ENCODE measurements at places on chromosomes 3 and 15. TPM values are rescaled to one million over a fixed set of nuclear protein-coding genes. Genes with fewer than 3 reads are reported as not detected.

ERC2 gene
- total RNA-seq, result 1.8 TPM

GTF2A2 gene
- total RNA-seq, result 56.4 TPM

CHAC1 gene
- 47.9 TPM for total RNA-seq

NRROS gene
- 0.65 TPM for total RNA-seq

GRK7 gene
- not detected for total RNA-seq

ADAMTS9 gene
- 5.4 TPM for total RNA-seq

STAC gene
- 31.0 TPM for total RNA-seq

SLC28A2 gene
- not detected for total RNA-seq

GABRR3 gene
- total RNA-seq, result not detected

SGO1 gene
- total RNA-seq, result 0.38 TPM

CACNA2D3 gene
- total RNA-seq, result 0.13 TPM

ANKUB1 gene
- total RNA-seq, result not detected

SMCO1 gene
- total RNA-seq, result not detected

RLBP1 gene
- total RNA-seq, result not detected

KIF7 gene
- 10.0 TPM for total RNA-seq

BNC1 gene
- total RNA-seq, result 15.3 TPM

DNAH12 gene
- not detected for total RNA-seq

SPINK8 gene
- not detected for total RNA-seq

ENTPD3 gene
- under 0.01 TPM for total RNA-seq

WWTR1 gene
- total RNA-seq, result 147 TPM

TRH gene
- not detected for total RNA-seq

CISH gene
- total RNA-seq, result 5.3 TPM

APOD gene
- total RNA-seq, result not detected

SST gene
- 198 TPM for total RNA-seq

TGM4 gene
- 0.65 TPM for total RNA-seq

SCAANT1 gene
- not detected for total RNA-seq

ASB14 gene
- not detected for total RNA-seq

Measured in mesangial cell (primary cell).